Type B pancreatic cell (in vitro differentiated cells): ENCODE measurements at places on chromosomes 2 and 18. TPM values are rescaled to one million over a fixed set of nuclear protein-coding genes. Genes with fewer than 3 reads are reported as not detected.

The GRP gene
- 1.2 and 3.0 TPM in 2 replicates for total RNA-seq

GRCh38 chr2:8327371-8328100 lies 354.3 kb upstream of the ID2 start:
- no peak for DNase-seq

DNA sequence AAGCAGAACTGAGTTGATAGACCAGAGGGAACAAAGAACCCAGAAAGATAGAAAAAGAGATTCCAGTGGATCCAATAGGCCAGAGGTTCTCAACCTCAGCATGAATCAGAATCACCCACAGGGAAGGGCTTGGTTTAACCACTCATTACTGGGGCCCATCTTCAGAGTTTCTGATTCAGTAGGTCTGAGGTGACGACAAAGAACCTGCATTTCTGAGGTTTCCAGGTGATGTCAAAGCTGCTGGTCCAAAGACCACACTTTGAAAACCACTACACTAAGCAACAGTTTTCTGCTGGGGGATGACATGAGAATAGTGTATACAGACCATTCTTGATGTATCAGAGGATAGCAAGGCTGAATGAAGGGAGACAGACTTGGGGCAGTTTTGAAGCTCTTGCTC lies 296.9 kb upstream of the STON1 start:
- no peak for DNase-seq

GRCh38 chr18:14912967-14913366 lies 165.0 kb downstream of the ANKRD30B start:
- no peak for DNase-seq

The EFHD1 gene
- 2.5 and 6.0 TPM in 2 replicates for total RNA-seq

DNA sequence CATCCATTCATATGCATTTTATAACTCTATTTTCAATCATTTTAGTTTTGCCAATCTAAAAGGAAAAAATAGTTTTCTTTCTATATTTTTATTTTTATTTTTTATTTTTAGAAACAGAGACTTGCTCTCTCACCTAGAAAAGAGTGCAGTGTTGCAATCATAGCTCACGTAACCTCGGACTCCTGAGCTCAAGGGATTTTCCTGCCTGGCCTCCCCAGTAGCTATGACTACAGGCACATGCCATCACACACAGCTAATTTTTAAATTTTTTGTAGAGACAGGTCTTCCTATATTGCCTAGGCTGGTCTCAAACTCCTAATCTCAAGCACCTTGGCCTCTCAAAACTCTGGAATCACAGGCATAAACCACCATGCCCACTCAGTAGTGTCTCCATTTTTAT lies 125.5 kb upstream of the XIRP2 start:
- no peak for DNase-seq

GRCh38 chr2:64637000-64637635 lies 16.6 kb downstream of the SERTAD2 start:
- no peak for DNase-seq

The ZNF236 gene
- 14.3 and 20.2 TPM in 2 replicates for total RNA-seq

GRCh38 chr2:242075168-242075567 lies 205.6 kb downstream of the RTP5 start:
- no peak for DNase-seq

- DNase-seq: no peak
These were observed 289.7 kb downstream of the LPIN1 start for GRCh38 chr2:12035956-12036639.

The LRRFIP1 gene
- total RNA-seq: 53.8 and 73.2 TPM in 2 replicates

DNA sequence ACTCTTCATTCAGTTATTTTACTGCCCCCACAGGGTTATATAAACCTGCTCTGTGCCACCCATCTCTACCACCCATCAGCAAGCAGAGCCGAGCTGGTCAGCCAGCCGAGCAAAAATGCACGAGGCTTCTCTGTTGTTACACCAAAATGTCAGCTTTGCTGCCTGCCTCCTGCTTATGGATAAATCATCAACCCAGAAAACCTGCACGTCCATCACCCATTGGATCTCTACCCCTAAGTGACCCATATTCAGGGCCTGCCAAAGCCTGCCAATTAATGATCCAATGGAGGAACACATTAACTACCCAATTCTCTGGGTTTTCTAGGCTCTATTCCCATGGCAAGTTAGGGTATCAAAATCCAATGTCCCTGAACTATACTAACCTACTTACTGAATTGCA lies 365.5 kb upstream of the ACVR2A start:
- DNase-seq: no peak

GRCh38 chr2:45653122-45653913 lies 1.8 kb downstream of the PRKCE start:
- no peak for DNase-seq

The GCG gene
- 4,376 and 4,649 TPM in 2 replicates for total RNA-seq

DNA sequence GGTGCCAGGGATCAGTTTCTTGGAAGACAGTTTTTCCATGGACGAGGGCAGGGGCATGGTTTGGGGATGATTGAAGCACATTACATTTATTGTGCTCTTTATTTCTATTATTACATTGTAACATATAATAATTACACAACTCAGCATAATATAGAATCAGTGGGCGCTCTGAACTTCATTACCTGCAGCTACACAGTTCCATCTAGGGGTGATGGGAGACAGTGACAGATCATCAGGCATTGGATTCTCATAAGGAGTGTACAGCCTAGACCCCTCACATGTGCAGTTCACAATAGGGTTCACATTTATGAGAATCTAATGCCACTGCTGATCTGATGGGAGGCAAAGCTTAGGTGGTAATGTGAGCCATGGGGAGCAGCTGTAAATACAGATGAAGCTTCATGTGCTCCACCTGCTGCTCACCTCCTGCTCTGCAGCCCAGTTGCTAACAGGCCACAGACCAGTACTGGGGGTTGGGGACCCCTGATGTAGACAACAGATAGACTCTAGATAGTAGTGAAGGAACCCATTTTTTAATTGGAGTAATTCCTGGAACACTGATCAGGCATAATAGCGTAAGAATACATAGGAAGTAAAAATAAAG lies 41.5 kb upstream of the MC4R start:
- DNase-seq: no peak

DNA sequence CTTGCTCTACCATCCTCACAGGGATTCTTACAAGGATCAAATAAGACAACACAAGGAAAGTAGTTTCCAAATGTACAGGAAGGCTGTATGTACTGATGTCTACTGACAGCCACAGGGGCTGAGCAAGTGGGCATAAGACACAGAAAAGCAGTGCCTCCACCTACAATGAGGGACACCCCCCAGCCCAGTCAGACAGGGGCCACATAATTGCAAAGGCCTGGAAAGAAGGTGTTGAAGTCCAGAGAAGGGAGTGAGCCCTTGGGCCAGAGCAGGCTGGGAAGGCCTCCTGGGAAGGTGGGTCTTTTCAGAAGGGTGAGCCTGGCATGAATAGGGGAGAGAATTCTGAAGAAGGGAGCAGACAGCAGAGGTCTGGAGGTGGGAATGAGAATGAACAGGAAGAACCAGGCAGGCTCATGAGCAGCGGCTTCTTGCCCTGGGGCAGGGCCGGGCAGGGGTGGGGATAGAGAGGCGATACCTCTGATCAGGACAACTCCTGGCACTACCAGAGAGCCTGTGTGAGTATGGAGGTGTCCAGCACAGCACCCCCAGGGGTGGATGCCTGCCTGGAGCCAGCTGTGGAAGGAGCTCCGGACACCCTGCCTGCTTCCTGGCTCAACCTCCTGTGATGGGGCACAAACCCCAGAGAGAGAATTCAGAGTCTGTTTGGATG lies 30.1 kb downstream of the HS1BP3 start:
- no peak for DNase-seq

DNA sequence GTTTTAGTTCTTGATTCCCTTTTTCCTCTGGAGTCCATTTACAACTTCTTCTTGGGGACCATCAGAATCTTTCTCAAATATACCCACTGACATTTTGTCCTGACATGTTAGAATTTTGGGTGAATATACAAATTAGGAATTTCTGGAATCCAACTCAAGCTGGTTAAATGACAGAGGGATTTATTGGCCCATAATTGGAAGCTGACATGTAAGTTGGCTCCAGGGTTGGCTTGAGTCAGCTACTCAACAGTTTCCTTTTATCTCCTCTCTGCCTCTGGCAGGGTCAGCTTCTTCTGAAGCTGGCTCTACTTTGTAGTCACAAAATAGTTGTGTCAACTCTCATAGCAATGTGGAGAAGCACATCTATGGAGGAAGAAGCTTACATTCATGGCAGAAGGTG lies 36.6 kb upstream of the PPP1R1C start:
- no peak for DNase-seq

GRCh38 chr18:59820663-59821062 lies 79.1 kb upstream of the PMAIP1 start:
- no peak for DNase-seq

The MEP1B gene
- 1.7 and 2.7 TPM in 2 replicates for total RNA-seq

The ABCA12 gene
- 8.9 and 40.5 TPM in 2 replicates for total RNA-seq

The VWA3B gene
- 0.38 and 4.1 TPM in 2 replicates for total RNA-seq

- DNase-seq: peak; percentile 25
These were observed 9.7 kb downstream of the IL1RN start for GRCh38 chr2:113136828-113137775.

The FBXO48 gene
- total RNA-seq: 1.00 and 2.0 TPM in 2 replicates

The MYOM1 gene
- total RNA-seq: 2.0 TPM in 2 replicates

The SRD5A2 gene
- total RNA-seq: 0.26 TPM in 1 of 2 replicates, not detected in the other

The DAPL1 gene
- 0.76 TPM in 1 of 2 replicates, not detected in the other for total RNA-seq

- DNase-seq: peak; percentile 65
These were observed 657 bp downstream of the SGPP2 start for GRCh38 chr2:222424729-222425671.

DNA sequence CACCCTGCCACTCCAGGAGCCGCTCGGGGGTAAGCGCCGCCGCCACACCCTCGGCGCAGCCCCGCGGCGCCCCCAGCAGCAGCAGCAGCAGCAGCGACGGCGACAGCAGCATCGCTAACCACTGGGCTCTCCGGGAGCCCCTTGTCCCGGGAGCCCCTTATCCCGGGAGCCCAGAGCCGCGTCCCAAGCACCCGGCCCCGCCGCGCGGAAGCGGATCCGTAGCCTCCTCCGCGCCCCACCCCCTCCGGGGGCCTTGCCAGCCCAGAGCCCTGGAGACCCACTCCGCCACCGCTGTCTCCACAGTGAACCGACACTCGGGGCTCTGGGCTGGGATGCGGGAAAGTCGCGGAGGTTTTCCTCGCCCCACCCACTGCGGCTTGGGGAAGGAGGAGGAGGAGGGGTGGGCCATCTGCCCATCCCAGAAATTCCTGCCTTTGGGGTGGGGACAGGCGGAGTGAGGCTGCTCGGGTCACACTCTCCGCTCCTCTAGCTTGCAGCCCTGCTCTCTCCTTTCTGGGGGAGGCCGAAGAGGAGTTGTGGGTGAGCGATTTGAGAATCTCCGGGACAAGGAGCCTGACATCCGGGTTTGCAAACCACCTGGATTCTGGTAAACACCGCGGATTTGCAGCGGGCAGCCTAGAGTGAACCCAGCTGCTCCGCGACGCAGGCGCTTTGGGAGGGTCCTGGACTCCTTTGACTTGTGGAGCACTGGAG lies at the start of gene PLA2R1:
TSS of gene PLA2R1 (minus strand) at position 324 of the 714 bp plus-strand sequence. CDS start at position 112, 212 bp downstream.
- peak; percentile 74 for DNase-seq

The SATB2 gene
- total RNA-seq: 3.2 and 19.1 TPM in 2 replicates

The HOXD1 gene
- 7.7 TPM in 1 of 2 replicates, not detected in the other for total RNA-seq

DNA sequence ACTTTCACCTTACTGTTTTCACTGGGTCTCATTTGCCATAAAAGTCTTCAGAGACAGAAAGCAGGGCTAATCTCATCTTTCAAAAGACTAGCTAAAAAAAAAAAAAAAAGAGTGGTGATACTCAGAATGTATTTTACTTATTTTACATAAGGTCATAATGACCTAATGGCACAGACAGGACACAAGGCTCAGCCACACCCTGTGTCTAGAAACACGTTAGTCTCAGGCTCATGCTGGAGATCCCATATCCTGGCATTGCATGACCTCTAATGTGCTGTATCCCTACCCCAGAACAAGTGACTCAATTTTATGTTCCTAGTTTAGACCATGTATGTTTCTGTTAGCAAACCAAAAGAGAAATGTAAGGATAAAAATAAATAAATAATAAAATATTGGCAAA lies 115.4 kb downstream of the SATB2 start:
- no peak for DNase-seq

DNA sequence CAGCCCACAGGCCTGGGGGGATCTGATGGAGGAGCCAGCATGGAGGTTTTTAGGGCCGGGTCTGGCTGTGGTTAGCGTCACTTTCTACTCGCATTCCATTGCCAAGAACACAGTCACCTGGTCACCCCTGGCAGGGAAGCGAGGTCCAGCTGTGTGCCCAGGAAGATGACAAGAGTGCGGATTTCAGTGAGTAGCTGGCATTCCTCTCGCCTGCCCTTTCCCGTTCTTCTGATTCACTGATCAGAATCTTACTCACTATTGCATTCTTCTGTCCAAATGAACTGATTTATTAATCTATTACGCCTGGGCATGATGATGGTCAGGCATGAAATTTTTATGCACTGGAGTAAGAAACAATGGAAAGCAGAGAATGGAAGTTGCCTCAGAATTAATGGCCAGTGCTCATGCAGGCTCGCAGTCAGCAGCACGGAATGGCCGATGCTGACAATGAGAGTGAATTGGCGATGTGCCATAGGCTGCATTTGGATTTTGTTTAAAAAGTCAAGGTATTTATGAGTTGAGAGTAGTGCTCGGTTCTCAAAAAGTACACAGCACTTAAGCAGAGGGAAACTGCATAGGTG lies 76.4 kb upstream of the MGAT5 start:
- DNase-seq: no peak

- no peak for DNase-seq
These were observed 8.3 kb downstream of the CAPG start for GRCh38 chr2:85401844-85402243.

DNA sequence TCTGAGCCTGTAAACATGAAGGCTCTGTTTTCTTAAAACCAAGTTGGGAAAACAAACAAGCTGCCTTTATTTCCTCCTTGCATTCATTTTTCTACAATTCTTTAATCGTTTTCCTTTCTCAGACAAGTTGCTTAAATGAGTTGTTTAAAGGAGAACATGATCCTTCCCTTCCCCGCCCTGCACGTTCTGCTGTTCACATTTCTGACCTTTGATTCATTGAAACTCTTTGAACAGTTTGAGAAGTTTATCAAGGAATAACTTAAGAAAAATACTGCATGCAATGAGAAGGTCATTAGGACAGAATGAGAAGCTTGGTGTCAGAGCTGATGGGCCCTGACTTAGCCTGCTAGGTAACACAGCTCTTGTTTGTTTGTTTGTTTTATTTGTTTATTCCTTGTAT lies 181.6 kb downstream of the PARD3B start:
- no peak for DNase-seq

The ARHGAP28 gene
- 17.6 and 104 TPM in 2 replicates for total RNA-seq

The CHRND gene
- total RNA-seq: 0.60 TPM in 1 of 2 replicates, not detected in the other

DNA sequence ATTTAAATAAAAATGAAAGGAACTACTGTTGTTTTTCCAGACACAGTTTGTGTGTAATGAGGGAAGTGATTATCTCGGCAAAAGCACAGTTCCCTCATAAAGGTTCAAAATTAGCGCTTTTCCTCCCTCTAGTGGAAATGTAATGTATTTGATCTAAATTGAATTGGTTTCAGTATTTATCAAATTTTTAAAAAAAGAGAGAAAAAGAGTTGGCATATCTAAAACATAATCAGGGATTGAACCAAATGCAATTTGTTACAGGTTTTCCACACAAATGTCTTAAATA lies 37.5 kb downstream of the CMPK2 start:
- DNase-seq: no peak

DNA sequence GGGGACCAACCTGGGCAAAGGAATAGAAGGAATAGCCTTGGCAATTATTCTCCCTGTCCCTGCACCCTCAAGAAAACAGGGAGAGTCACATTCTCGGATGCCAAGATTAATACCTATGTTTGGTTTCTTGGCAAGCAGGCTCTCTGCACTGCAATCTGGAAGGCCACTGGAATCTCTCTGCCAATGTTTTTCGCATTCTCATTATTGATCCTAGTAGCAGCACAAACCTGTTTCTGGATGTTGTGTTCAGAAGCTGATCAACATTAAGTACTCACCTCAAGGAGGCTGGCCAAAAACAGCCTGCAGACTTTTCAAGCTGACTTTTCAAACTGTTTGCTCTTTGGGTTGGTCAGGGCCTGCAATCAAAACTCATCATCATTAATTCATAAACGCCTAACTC lies 62.2 kb downstream of the CLHC1 start:
- DNase-seq: no peak

The XIRP2 gene
- 0.19 and 0.21 TPM in 2 replicates for total RNA-seq
